ENCODE measurements at places on chromosomes 6 and 20.

- no peak for DNase-seq
Measured at GRCh38 chr20:25565578-25566157, 19.7 kb downstream of the NINL start.

- DNase-seq: peak; percentile 68
Measured at GRCh38 chr6:103122766-103123601, 1729.5 kb downstream of the GRIK2 start.

DNA sequence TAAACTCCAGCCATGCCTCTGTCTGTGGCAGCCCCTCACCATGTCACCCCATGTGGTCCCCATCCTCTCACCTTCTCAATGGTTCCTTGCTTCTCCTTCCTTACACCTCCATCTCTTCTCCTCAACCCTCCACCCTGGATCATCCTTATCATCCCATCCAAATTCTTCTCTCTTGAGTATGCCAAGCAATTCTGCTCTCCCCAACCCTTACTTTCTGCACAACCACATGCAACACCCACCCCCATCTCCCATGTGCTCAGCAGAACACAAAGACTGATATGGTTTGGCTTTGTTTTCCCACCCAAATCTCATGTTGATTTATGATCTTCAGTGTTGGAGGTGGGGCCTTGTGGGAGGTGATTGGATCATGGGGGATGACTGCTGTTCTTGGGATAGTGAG, 42.5 kb upstream of the RALY start:
- no peak for DNase-seq

DNA sequence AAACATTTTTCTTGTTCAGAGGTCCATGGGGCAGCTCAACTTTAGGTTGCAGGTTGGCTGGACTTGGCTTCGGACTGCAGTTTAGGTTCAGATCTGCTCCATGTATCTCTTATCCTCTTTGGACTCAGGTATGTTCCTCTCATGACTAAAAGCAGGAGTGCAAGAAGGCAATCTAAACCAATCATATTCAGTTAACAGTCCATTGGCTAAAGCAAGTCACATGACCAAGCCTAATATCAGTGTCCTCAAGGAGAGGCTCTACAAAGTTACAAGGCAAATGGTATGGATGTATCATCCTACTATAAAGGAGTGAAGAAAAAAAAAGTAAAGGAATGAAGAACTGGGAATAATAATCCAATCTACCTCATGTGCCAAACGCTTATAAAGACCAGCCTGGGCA, 2.5 kb upstream of the ACTR5 start:
- no peak for DNase-seq

GRCh38 chr6:10599046-10599445, 77.9 kb downstream of the GCNT2 start:
- no peak for DNase-seq

GRCh38 chr6:151141685-151142084, 98.1 kb upstream of the AKAP12 start:
- DNase-seq: no peak

GRCh38 chr20:18738055-18738454, 75.5 kb upstream of the SCP2D1 start:
- DNase-seq: no peak

DNA sequence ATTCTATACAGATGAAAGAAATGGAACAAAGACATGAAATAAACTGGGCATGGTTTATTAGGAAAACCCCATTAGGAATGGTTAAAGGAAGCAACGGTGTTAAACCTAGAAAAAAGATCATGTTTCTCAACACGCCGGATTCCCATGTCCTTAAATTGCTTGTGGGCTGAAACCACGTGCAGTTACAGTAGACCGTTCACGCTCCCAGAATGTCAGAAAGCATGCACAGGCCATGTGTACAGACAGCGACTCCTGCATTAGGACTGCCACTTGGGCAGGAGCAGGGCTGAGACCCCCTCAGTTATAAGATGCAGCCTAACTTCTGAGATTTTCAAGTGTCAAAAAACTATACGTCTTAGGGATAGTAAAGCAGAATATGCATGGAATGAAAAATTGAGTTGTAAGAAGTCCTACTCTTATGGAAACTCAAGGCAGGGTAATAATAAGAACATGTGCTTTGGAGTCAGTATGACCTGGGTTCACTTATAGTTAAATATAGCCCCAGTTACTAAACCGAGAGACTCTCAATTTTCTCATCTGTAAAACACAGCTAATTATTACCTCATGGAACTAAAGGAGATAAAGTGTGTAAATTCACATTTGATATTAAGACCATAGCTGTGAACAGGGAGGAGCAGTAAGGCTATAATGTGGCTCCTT, 174.0 kb upstream of the UST start:
- no peak for DNase-seq

DNA sequence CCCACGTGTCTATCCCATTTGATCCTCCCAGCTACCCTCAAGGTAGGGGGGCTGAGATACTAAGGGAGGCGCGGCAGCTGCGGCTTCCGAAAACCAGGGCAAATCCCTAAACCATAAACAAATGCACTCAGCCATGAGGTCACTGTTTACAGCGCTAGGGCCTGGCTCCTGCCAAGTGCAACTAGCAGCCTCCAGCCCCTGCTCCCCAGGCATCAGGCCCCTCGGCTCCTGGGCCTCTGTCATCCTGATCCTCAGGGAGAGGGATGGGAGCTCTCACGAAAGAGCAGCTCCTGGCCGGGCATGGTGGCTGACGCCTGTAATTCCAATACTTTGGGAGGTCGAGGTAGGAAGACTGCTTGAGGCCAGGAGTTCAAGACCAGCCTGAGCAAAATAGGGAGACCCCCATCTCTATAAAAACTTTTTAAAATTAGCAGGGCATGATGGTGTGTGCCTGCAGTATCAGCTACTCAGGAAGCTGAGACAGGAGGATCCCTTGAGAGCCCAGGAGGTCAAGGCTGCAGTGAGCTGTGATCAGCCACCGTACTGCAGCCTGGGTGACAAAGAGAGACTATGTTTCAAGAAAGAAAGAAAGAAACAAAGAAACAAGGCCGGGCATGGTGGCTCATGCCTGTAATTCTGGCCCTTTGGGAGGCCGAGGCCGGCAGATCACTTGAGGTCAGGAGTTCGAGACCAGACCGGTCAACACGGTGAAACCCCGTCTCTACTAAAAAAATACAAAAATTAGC, 42.5 kb upstream of the TLDC2 start:
- DNase-seq: no peak

DNA sequence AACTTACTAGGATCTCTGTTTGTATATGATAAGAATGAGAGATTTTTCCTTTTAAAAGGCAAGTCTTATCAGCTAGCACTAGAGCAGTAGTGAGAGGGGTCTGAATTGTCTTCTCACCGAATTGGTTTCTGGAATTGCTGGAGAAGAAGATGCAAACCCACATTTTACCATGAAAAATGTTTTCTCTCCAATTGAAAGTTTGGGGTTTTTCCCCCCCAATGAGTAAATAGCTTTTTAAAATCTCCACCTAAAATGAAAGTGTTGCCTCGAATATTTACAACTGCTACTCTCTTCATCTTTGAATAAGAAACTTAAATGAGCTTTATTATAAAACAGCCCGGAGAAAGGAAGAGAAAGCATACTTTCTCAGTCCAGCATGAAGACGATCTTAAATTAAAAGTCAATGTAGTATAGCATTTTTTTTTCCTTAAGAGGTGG, 1.8 kb downstream of the TCF21 start:
- no peak for DNase-seq

DNA sequence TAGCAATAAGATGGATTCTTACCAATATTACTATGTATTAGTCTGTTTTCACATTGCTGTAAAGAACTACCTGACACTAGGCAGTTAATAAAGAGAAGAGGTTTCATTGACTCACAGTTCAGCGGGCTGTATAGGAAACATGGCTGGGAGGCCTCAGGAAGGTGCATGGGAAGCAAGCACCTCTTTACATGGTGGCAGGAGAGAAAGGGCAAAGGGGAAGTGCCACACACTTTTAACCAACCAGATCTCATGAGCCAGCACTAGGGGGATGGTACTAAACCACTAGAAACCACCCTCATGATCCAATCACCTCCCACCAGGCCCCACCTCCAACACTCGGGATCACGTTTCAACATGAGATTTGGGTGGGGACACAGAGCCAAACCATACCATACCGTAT, 40.7 kb upstream of the CCDC167 start:
- no peak for DNase-seq

DNA sequence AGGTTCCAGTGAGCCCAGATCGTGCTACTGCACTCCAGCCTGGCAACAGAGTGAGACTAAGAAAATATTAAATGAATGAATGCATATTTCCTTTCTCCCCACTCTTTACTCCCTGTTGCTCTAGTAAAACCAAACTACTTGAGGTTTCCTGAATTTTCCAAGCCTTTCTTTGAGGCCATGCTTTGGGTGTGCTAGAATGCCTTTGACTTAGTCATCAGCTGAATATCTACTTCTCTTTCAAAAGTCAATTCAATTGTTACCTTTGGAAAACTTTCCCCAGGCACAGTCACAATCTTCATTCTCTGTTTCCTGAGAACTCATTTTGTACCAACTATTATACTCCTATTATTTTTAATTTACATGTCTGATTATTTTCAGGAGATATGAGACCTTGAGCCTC, 27.5 kb upstream of the CEP85L start:
- no peak for DNase-seq

DNA sequence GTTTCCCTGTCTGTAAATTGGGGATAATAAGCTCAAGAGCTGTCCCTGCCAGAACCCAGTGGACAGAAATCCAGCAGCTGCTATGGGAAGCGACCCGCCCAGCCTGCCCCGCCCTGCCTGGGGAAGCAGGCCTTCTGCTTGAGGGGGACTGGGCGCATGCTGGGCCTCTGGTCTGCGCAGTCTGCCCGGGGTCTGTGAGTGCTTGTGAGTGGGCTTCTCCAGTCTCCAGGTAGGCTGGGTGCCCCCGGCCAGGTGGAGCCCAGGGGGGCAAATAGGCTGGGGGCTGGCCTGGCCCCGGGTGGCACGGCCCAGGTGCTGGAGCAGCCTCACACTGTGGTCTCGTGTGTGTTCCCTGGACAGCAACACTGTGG, 648 bp upstream of the RBBP8NL start:
- DNase-seq: no peak

DNA sequence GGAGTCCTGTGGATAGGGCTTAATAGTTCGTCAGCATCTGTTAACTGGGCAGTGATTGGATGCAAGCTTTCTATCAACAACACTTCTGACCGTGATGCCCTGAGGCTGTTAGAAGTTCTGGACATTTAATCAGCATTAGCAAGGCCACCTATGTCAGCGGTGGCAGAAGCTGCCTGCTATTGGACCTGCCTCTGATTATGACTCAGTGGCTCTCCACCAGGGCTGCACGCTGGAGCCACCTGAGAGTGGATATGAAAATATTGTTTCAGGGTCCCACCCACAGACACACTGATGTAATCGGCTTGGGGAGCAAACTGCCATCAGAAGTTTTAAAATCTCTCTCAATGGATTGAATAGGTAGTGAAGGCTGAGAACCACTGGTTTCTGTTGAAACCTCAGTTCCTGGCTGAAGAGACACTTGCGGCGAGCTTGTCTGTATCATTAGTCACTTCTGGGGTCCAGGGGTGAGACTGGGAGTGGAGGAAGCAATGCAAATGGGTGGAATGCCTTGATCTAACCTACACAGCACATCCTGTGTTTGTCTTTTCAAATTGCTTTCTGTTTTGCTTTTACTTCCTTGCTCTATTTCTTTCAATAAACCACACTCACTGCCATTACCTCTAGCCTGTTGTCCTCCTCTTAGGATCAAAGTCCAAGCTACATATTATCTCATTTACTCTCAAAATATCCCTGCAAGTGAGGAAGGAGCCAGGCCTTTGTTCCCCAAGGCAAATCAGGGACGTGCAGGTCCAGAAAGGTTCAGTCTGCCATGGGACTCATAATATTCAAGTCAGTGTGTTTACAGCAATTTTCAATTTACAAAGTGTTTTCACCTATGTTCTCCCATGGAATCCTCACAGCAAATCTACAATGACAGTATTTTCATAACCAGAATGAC, 4.2 kb downstream of the CLIC5 start:
- DNase-seq: no peak

GRCh38 chr20:57807401-57808263, 97.8 kb upstream of the PMEPA1 start:
- DNase-seq: no peak

GRCh38 chr6:163342571-163343539, 71.7 kb upstream of the QKI start:
- DNase-seq: no peak

DNA sequence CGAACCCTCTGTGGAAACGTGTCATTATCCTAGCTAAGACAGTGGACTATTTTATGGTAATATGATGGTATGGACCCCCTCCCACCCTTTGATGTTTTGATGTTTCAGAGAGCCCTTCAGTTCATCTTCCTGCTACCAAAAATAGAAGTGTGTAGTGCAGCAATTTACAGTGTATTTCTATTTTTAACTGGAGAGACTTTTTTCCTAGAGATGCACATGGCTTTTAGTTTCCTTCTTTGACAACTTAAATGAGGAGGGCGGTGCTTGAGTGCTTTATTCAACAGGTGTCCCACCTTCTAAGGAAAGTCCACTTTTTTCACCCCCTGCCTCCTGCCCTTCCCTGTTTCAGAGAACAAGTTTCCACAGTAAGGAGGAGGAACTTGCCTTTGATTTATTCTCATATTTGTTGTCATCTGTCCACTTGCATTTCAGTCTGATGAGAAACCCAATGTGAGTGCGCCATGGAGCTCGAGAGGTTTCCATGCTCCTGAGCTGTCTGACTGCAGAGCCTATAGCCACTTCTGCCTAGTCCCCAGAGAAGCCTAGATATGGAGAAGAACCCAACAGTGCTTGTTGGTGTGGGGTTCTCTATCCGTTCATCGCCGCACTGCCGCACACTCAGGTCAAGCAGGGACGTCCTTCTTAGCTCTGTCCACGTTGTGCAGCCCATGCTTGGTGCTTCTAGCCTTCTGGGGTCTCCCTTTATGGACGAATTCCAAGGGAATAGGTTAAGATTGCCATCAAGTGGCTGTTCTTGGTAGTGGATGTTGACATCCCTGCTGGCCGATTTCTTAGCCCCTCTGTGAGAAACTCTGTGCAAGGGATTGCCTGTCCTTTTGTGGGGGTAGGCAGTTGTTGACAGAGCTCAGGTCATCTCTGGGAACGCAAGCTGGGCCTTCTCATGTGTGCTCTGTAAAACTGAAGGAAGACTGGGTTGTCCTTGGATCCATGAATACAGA, 144.2 kb downstream of the JARID2 start:
- DNase-seq: peak; percentile 74

GRCh38 chr6:89320012-89320559, 5.0 kb upstream of the GABRR2 start:
- no peak for DNase-seq

DNA sequence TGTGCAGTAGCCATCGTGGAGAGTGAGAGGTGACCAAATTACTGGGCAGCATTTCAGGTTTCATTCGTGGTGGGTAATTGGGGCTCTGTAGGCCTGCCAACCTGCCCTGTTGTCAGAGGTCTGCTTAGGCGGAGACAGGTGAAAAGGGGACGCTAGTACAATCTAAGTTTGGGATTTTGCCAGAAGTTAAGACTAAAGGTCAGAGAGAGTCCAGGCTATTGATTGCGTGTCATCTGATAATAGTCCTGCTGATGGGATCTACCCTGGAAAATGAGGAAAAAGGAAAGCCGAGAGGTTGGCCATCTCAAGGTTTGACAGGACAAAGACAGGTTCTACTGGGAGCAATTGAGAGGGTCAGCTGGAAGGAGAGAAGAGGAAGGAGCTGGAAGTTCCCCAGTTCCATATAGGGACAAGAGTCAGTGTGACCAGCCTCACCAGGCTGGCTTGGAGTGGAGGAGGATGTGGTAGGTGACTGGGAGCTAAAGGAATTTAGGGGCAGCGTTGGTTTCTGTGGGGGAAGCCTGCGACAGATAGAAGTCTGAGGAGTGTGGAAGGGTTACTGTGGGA, 10.9 kb downstream of the ARFGEF2 start:
- no peak for DNase-seq
